Stimulated activated CD8-positive, alpha-beta memory T cell treated with anti-CD3 and anti-CD28 coated beads, Interleukin-4, amount 100 ng/mL, for 4 hours (primary cell): ENCODE measurements at places on chromosomes 2 and 18.

DNA sequence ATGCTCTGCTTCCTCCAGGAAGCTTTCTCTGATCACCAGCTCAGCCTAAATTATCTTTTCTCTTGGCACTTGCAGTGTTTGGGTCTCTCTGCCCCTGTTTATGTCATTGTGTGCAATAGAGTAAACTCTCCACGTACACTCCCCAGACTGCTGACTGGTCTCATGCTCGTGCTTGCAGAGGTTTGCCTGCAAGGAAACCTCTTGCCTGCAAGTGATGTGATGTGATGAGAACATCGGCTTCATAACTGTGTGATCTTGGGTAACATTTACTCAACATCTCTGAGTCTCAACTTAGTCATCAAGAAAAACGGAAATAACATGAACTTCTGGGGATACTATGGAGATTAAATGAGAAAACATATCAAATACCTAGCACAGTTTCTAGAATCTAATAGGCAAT, 92.3 kb downstream of the BIN1 start:
- no peak for DNase-seq

GRCh38 chr18:12460874-12461273, 53.1 kb downstream of the PRELID3A start:
- no peak for DNase-seq

DNA sequence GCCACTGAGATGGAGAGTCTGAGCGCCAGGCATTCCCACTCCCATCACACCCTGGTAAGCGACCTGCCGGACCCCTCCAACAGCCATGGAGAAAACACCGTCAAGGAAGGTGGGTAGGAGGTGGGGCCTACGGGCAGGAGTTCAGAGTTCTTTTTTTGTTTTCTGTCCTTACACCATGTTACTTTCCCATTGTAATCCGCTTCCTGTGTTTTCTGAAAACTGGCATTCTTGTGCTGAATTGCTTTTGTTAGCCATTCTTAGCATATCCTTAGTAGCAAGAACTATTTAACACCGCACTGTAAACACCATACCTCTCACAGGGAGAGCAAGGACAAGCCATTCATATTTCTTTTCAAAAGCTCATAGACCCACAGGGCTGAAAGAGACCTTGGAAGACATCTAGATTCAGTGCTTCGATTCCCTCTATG, 46.2 kb downstream of the UNC80 start:
- DNase-seq: no peak

DNA sequence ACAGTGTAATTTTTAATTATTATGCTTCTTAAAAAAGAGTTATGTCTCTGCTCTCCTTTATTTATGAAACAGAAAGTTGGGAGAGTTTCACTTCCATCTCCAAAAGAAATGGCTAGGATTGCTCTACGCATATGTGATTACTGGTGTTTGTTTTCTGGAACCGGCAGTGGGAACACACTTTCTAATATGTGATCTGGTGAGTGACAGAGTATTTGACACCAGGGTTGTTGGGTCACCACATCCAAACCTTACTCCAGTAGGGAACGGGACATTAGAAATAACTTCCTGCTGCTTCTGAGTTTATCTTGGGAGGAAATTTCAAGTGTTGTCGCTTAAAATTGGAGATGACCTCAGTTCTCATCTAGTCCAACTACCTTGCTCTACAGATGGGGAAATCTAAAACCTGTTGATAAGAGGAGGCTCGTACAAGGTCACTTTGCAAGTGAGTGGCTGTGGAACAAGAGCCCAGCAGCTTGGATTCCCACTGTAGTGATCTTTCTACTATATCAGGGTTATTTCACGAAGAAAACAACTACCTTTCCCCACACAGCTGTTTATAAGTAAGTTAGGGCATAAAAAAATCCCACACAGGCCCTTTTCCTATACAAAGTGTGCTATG, 108.5 kb downstream of the TTC32 start:
- no peak for DNase-seq

DNA sequence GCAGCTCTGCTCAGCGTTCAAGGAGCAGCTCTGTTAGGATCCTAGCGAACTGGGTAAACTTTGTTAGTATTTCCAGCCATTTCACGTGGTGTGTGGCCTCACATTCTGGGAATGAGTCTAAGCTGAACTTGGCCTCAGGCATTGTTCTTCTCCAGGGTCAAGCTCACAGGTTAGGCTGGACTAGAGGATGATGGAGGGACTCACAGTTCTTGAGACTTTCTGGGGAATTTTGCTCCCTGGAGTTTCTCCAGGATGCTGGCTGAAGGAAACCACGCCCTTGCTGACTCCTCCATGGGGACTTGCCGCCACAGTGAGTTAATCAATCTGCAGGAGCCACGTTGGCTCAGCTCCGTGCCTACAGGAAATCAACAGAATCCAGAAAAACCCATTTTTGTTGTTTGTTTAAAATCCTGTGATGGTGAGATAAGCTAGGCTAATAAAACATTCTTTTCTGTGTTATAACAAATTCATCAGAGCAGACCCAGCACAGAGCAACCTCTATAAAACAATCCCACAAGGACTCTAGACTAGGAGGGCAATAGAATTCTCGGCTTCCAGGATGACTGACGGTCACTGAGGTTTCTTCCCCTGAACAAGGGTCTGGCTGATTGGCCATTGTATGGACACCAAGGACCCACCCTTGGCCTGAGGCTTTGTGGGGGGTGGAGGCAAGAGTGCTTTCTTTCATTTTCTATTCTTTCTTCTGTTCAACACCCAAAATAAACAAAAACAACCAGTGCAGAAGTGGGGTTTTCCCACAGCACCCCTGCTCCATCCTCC, 12.6 kb downstream of the CNDP1 start:
- DNase-seq: no peak

DNA sequence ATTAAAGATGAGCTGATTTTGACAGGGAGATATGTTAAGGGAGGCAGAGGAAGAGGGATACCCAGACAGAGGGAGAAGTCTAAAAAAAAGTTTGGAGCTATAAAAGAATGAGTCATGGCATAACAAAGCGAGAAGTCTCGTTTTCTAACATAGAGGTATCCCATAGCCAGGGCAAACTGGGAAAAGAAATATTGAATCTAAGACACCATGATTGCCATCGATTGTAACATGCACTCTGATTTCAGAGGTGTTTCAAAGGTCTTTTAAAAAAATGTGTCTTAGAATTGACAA, 110.7 kb downstream of the MDH1 start:
- DNase-seq: no peak

GRCh38 chr2:172248381-172248780, 145.7 kb upstream of the DLX2 start:
- DNase-seq: no peak

DNA sequence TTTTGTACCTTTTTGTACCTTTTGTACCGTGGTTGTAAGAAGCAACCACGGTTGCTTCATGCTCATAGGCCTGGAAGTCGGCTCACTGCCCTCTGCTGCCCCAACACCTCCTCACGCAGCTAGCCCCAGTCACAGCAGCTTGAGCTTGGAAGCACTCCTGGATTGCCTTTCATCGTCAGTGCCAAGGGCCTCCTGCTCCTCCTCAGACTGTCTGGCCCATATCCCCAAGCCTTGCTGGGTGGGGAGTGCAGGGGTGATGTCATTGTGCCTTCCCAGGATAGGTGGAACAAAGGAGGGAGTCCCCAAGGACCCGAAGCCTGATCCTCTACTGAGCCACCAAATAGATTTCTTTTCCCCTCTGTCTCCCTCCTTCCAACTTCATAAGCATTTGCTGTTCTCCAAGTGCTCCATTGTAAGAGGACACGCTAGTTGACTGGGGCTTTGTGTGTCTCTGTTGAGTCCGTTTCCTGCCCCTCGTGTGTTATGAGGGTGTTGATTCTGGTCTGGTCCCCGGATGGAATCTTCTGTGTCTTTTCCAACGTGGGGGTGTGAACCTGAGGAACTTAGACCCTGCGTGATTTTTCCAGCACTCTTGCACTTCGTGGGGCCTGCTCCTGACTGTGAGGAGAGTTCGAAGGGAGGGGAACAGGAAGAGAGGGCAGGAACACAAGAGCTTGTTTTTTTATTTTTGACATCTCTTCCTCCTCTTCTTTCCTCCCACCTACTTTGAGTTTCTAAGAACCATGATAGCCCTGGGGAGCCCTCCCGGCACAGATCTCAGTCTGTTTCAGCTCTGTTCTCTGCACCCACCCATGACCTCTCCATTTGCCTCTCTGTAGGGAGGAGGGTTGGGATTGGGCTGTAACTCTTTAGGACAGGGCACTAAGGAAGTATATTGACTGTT, 127.2 kb upstream of the EML6 start:
- no peak for DNase-seq

- DNase-seq: no peak
Observed at GRCh38 chr2:231452799-231453508, 11.3 kb downstream of the NCL start.

- DNase-seq: no peak
Observed at GRCh38 chr2:15943378-15944280, 3.3 kb downstream of the MYCN start.

GRCh38 chr18:1585881-1586488, 681.3 kb downstream of the ADCYAP1 start:
- no peak for DNase-seq

DNA sequence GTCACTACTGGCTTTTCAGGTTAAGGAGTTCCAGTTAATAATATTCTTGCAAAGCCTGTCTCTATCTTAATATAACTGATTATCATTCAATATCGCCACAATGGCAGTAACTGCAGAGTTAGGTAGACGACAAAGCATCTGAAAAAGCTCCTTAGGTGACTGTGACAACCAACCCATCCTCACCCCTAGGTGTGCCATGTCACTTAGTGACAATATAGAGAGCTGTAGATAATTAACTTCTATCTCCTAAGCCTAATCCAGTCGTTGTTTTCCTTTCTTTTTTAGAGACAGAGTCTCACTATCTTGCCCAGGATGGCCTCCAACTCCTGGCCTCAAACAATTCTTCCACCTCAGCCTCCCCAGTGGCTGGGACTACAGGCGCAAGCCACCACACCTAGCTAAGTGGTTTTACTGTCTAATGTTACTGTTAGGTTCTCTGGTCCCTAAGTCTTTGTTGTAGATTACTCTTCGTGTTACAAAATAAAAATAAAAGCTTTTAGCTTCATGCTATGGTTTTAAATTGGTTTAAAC, 65.2 kb downstream of the SPIRE1 start:
- DNase-seq: no peak

GRCh38 chr2:190648289-190649034, 421 bp upstream of the NAB1 start:
- DNase-seq: peak; percentile 68

GRCh38 chr2:216693414-216694080, 1.8 kb downstream of the IGFBP5 start:
- no peak for DNase-seq

DNA sequence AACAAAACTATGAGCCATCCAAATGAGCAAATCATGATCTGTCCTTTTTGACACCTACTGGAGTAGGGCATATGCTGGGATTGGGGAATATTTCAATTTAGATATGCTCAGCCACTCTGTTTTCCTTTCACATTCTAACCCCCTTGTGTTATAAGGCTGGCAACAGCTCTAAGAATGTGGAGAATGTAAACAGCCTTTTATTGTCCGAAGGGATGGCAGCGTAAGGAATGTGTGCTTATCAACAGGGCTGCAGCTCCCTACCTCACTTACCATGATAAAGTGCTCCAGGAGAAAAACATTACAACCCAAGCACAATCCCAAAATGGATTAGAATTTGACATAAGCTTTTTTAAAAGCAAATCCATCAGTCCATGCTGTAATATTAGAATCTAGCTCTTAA, 2.2 kb downstream of the NXPH2 start:
- no peak for DNase-seq

GRCh38 chr2:39413063-39413737, 23.9 kb downstream of the MAP4K3 start:
- no peak for DNase-seq

DNA sequence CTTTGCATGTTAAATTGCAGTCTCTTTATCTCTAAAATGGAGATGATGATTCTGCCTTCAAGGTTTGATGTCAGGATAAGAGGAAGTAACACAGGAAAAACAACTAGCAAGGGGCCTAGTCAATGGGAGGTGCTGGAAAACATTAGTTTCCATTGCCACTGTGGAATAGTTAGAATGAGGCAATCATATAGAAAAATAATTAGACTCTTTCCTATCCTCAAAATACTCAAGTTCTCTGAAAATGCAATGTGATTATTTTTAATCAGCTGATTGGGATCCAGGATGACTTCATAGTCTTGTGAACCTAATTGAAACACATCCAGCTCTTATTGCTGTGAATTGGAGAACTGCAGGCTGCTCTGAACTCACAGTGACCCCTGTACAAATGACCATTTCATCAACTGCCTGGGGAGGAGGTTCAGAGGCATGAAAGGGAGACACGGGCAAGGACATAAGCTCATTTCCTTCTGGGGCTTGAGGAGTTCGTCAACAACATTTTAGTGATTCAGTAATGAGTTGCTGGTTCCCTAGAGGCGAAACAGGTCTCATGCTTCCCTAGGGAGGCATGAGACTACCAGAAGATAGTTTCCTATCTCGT, 422.5 kb downstream of the LPIN1 start:
- no peak for DNase-seq

DNA sequence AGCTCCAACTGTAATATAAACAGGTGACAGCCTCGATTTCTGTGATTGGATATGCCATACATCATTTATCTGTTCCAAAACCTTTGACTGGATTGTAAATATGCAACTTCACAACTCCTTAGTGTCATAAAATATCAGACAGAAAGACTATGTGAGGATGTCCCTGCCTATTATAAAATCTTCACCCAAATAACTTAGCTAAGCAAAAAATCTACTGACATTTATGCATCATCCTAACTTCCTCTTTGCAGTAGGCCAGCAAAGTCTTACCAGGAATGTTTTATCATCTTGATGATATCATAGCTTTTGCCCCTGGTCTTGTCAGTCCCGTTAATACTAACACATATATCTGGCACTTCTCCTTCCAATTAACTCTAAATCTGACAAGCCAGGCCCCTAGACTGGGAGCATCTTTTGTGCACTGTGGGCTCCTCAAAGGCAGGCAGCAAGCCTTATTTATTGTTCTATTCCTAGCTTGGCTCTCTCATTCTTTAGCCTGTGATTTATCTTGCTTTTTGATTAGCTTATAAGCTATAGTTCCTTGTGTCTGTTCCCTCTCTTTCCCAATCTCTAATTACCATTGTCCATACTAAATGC, 356.5 kb upstream of the HNMT start:
- no peak for DNase-seq

DNA sequence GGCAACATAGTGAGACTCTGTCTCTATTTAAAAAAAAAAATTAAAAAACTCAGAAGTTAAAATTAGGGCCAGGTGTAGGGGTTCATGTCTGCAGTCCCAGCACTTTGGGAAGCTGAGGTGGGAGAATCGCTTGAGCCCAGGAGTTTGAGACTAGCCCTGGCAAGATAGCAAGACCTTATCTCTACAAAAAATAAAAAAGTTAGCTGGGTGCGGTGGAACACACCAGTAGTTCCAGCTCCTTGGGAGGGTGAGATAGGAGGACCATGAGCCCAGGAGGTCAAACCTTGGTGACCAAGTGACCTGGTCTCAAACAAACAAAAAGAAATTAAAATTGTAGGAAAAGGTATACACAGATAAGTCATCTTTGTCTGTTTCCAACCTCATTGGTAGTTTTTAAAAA, 11.3 kb downstream of the TTLL4 start:
- no peak for DNase-seq

GRCh38 chr2:60324536-60324935, 228.9 kb downstream of the BCL11A start:
- no peak for DNase-seq
